ENCODE measurements at places on chromosomes 12 and 14. TPM values are rescaled to one million over a fixed set of nuclear protein-coding genes. Genes with fewer than 3 reads are reported as not detected.
A peak's percentile ranks its signal among the peaks of the same experiment; 100 is the strongest.

The PIWIL1 gene
- not detected for total RNA-seq

The KERA gene
- not detected for total RNA-seq

DNA sequence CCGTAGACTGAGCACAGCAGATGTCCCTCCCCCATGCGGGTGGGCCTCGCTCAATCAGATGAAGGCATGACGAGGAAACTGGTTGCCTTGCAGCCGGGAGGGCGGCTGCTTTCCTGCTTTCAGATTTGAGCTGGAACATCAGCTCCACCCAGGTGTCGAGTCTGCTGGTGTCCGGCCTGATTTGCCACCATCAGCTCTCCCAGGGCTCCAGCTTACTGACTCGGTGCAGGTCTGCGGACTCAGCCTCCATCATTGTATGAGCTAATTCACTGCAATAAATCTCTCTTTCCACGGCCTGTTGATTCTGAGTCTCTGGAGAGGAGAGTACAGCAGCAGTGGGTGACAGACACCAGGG lies 156.2 kb downstream of the KIF26A start:
- H3K27ac ChIP-seq = no peak overlapping the region
- peaks cover 5% of the 10 kb centered on the region for H3K27me3 ChIP-seq
- no peak overlapping the region for H3K4me3 ChIP-seq

DNA sequence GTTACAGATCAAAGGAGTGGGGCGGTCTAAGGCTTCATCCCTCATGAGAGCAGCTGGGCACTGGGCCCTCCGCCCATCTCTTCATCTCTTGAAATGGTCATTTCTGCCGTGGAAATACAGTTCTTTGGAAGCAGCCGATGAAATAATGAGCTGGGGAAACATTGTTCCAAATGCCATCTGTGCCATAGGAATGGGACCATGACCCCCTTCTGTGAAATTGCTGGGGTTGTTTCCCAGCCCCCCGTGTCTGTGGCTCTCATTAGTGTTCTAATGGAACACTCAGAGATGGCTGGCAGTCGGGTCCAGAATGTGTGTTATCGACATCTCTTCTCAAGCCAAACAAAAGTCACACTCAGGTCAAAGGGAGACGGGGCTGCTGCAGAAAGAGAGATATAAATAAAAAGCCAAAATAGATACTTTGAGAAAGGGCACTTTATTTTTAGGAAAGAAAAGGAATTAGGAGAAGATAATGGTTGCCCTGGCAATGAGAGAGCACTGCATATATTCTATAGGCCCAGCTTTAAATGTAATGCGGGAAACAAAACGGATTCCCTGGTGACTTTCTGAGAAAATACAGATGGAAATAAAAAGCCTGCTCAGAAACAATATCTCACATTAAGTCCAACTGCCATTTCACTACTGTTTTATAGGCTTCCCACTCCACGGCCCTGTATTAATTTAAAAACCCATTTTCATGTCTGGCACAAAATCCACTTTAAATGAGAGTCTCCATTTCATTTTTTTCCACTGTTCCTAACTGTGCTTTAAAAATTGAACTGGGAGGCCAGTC lies 107.1 kb downstream of the TTC8 start:
- H3K36me3 ChIP-seq = no peaks in the 10 kb centered on the region
- H3K27ac ChIP-seq = no peak overlapping the region
- no peak overlapping the region for H3K4me3 ChIP-seq
- H3K27me3 ChIP-seq = peaks cover 15% of the 10 kb centered on the region

- no peaks in the 10 kb centered on the region for H3K36me3 ChIP-seq
- no peaks in the 10 kb centered on the region for H3K4me1 ChIP-seq
- H3K4me3 ChIP-seq = no peak overlapping the region
- H3K27ac ChIP-seq = no peak overlapping the region
Observed at GRCh38 chr12:2479851-2480535, 314.8 kb upstream of the FKBP4 start.

DNA sequence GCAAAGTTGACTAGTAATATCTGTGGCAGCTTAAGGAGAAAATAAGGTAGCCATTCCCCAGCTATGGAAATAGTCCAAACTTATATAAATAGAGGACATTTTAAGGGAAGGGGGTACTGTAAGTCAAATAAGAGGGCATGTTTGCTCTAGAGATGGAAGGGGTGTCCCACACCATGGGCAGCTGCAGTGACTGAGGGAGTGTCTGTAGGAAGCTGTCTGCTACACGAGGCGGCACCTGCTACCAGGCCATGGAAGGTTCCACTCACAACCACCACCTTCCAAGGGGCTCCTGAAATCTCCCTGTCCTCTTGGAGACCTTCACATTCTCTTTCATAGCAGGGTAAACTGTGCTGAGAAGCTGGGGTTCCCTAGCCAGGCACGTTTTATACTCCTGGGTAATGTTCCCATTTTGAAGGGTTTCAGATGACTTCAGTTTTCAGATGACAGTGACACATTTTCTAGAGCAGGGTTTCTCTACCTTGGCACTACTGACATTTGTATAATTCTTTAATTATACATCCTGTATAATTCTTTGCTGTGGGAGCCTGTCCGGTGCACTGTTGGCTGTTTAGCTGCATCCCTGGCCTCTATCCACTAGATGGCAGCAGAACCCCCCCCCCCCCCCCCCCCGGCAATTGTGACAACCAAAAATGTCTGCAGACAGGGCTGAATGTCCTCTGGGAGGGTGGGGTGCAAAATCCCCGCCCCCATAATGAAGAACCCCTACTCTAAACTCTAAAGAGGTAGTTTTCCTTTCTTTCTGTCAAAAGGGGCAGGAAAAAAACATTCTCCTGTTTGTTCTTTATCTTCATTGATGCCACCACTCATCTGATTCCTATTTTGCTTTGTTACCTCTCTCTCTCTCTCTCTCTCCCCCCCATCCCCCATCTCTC lies 11.6 kb upstream of the SMCO2 start:
- peaks cover 23% of the 10 kb centered on the region for H3K27me3 ChIP-seq
- peaks cover 23% of the 10 kb centered on the region for H3K4me1 ChIP-seq
- H3K27ac ChIP-seq = peak overlapping the region; percentile 22
- H3K4me3 ChIP-seq = no peak overlapping the region
- peaks cover 3% of the 10 kb centered on the region for H3K36me3 ChIP-seq

- H3K4me1 ChIP-seq = peaks cover 3% of the 10 kb centered on the region
- no peak overlapping the region for H3K4me3 ChIP-seq
- no peak for DNase-seq
Observed at GRCh38 chr14:34684578-34684977, 29.8 kb downstream of the CFL2 start.

The TAS2R19 gene
- 0.50 TPM for total RNA-seq

- H3K27ac ChIP-seq = no peak overlapping the region
- H3K4me3 ChIP-seq = no peak overlapping the region
- H3K27me3 ChIP-seq = no peaks in the 10 kb centered on the region
- DNase-seq = no peak
Observed at GRCh38 chr12:65384240-65384639, 105.8 kb downstream of the MSRB3 start.

The TSPAN11 gene
- total RNA-seq = not detected

DNA sequence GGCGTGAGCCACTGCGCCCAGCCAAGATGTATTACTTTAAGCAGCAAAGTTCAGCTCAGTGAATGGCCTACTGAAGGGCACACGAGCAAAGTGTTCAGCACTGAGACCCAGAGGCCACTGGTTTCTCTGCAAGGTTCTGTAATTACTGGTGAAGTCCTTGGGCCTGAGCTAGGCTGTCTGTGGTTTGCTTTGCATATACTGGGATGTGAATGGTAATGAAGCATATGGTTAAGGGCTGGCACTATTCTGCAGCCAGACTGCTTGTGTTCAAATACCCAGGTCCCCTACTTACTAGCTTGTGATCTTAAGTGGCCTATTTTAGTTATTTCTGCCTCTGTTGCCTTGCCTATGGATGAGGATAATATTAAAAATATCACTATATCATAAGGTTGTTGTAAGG lies 72.0 kb downstream of the LLPH start:
- no peak overlapping the region for H3K27ac ChIP-seq
- no peak for DNase-seq
- H3K27me3 ChIP-seq = peaks cover 24% of the 10 kb centered on the region
- H3K4me3 ChIP-seq = no peak overlapping the region
- H3K36me3 ChIP-seq = no peaks in the 10 kb centered on the region

The MFAP5 gene
- not detected for total RNA-seq

The CCDC197 gene
- not detected for total RNA-seq

GRCh38 chr12:132632521-132633228 lies 14.1 kb downstream of the P2RX2 start:
- no peaks in the 10 kb centered on the region for H3K27me3 ChIP-seq
- no peak overlapping the region for H3K27ac ChIP-seq
- no peaks in the 10 kb centered on the region for H3K4me1 ChIP-seq
- DNase-seq = no peak
- no peak overlapping the region for H3K4me3 ChIP-seq

- H3K27me3 ChIP-seq = no peaks in the 10 kb centered on the region
- peaks cover 3% of the 10 kb centered on the region for H3K36me3 ChIP-seq
- H3K4me1 ChIP-seq = peaks cover 3% of the 10 kb centered on the region
- H3K4me3 ChIP-seq = no peak overlapping the region
- H3K27ac ChIP-seq = no peak overlapping the region
Observed at GRCh38 chr14:68636597-68636996, 156.3 kb downstream of the ZFP36L1 start.

GRCh38 chr14:93880021-93880820 lies 46.9 kb upstream of the FAM181A start:
- no peak for DNase-seq
- no peaks in the 10 kb centered on the region for H3K36me3 ChIP-seq
- H3K4me1 ChIP-seq = no peaks in the 10 kb centered on the region
- H3K27me3 ChIP-seq = peaks cover 9% of the 10 kb centered on the region

The ADAM20 gene
- 0.12 TPM for total RNA-seq

The WDR20 gene
- 22.3 TPM for total RNA-seq

The IGF1 gene
- total RNA-seq = 2.1 TPM

The KCNMB4 gene
- 0.82 TPM for total RNA-seq

DNA sequence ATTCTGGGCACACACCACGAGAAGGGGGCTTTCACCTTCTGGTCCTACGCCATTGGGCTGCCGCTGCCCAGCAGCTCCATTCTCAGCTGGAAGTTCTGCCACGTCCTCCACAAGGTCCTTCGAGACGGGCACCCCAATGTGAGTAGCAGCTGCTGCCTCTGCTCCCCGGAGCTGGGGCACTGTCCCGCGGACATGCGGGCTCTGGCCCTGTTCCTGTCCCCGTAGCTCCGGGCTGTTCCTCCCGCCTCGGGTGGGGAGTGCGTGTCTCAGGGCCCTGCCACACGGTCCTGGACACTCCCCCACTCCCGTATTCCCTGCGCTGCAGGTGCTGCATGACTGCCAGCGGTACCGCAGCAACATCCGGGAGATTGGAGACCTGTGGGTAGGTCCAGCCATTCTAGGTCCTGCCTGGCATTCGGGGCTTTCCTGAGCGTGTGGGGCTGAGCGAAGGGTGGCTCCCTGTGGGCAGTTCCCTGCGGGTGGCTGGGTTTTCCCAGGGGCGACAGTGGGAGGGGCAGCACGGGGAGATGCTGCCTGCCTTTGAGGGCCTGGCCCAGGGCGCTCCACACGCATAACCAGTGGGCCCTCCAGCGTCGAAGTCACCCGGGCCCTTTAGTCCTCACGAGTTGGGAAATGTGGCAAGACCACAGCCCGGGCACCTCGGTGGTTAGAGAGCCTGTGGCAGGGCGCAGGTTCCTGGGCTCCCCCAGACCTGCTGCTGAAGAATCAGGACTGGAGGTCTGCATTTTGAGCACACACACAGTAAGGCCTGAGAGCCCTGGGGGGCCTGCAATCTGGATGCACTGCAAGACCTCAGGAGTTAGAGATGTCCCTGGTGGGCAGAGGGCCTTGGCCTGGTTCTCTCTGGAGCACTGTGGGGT lies 13.5 kb downstream of the HIP1R start:
- no peak overlapping the region for H3K4me3 ChIP-seq
- no peak overlapping the region for H3K27ac ChIP-seq
- H3K27me3 ChIP-seq = no peaks in the 10 kb centered on the region
- DNase-seq = no peak

The BICDL1 gene
- 62.7 TPM for total RNA-seq

DNA sequence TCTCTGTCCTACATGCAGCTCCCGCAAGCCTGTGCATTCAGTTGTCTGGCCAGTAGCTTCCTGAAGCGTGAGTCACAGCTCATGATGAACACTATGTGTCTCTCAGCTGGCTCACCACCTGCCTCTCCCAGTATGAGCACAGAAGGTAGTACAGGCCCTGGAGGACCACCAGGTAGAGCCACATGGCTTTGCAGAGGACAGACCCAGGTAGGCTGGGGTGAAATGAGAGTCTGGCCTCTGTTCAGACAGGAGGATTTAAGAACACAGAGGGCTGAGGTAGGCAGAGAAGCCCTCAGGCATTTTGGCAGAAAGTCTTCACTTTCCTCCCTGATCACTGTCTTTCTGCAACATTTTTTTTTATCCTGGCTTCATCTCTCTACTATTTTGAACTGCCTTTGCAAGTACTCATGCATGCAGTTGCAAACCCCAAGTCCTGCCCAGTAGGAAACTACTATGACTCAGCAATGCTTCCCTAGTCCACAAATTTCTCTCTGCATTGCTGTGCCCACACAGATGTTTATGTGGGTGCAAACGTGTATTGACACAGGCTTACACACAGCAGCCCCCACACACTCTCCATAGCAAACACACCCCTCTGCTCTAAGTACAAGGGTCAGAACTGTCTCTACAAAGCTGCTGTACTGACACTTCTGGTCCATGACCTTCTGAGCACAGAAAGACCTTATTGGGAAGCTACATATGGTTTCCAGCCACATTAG lies 7.2 kb upstream of the SDR9C7 start:
- no peak overlapping the region for H3K4me3 ChIP-seq
- H3K27ac ChIP-seq = no peak overlapping the region
- peaks cover 3% of the 10 kb centered on the region for H3K4me1 ChIP-seq
- no peak for DNase-seq

GRCh38 chr12:46692606-46693005 lies 133.2 kb downstream of the SLC38A4 start:
- H3K4me3 ChIP-seq = no peak overlapping the region
- H3K27me3 ChIP-seq = no peaks in the 10 kb centered on the region
- peaks cover 1% of the 10 kb centered on the region for H3K36me3 ChIP-seq
- DNase-seq = no peak
- H3K27ac ChIP-seq = no peak overlapping the region

- DNase-seq = no peak
- H3K36me3 ChIP-seq = peaks cover 21% of the 10 kb centered on the region
- no peak overlapping the region for H3K4me3 ChIP-seq
- H3K27me3 ChIP-seq = no peaks in the 10 kb centered on the region
Observed at GRCh38 chr12:105355752-105356151, 25.3 kb downstream of the C12orf75 start.

The TAS2R14 gene
- total RNA-seq = 0.64 TPM

DNA sequence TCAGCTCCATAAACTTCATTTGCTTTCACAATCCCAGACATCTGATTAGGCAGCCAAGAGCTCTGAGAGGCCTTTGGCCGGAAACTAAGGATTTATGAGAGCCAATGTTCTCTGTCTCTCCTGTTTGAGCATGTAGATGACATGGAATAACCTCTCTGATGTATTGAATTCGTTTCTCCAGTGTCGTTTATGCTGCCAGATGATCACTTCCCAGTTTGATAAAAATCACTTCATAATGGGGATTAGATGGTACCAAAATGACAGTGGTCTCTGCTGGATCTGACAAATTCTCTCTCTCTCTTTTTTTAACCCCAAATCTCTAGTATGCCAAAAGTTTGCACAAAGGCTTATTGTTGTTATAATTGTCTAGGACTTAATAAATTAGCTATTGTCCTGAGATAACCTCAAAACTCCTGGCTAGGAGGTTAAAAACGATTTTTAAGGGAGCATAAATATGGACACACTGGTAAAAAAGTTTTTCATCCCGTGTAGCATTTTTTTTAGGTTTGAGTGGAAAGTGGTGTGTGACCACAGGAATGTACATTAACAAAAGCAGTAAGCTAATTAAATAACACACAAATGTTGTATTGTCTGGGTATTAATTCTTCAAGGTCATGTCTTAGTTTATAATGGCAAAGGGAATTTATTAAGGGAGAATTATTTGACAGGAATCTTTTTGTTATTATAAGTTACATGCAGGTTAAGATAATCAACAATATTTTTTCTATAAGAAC lies 82.6 kb upstream of the USP44 start:
- H3K36me3 ChIP-seq = no peaks in the 10 kb centered on the region
- DNase-seq = no peak
- no peaks in the 10 kb centered on the region for H3K27me3 ChIP-seq
- H3K4me1 ChIP-seq = no peaks in the 10 kb centered on the region
- H3K27ac ChIP-seq = no peak overlapping the region
- no peak overlapping the region for H3K4me3 ChIP-seq
